Small intestine (tissue), 16 donors: ENCODE measurements at places on chromosomes 16 and 17. TPM values are rescaled to one million over a fixed set of nuclear protein-coding genes. Genes with fewer than 3 reads are reported as not detected.

DNA sequence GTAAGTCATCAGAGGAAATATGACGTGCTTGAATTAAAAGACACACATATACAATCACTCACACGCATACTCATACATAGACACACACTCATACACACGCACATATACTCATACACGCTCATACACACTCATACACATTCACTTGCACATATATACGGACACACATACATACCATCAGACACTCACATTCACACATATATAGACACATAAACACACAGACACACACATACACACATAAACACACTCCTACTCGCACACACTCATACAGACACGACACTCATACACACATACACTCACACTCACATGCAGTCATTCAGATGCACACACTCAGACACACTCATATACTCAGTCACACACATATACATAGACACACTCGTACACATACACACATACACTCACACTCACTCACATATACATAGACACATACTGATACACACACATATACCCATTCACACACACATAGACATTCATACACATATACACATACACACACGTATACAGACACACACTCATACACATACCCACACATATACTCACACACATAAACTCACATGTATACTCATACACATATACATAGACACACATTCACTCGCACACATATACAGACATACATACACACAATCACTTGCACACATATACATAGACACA lies 24.9 kb upstream of the NUDT16L1 start:
- no peaks in the 10 kb centered on the region for H3K27me3 ChIP-seq
- H3K4me3 ChIP-seq: no peak overlapping the region
- no peak for DNase-seq
- peaks cover 11% of the 10 kb centered on the region for H3K36me3 ChIP-seq
- peaks cover 12% of the 10 kb centered on the region for H3K4me1 ChIP-seq

- peak overlapping the region; percentile 20 for H3K27ac ChIP-seq
- H3K4me1 ChIP-seq: no peaks in the 10 kb centered on the region
- DNase-seq: peak; percentile 42
- H3K27me3 ChIP-seq: no peaks in the 10 kb centered on the region
- no peaks in the 10 kb centered on the region for H3K36me3 ChIP-seq
Measured at GRCh38 chr17:68909066-68909465, 46.1 kb downstream of the ABCA8 start.

- H3K27me3 ChIP-seq: no peaks in the 10 kb centered on the region
- peak; percentile 53 for DNase-seq
- no peak overlapping the region for H3K4me3 ChIP-seq
- peak overlapping the region; percentile 89 for H3K27ac ChIP-seq
- peaks cover 8% of the 10 kb centered on the region for H3K4me1 ChIP-seq
Measured at GRCh38 chr17:17570140-17570797, 21.2 kb downstream of the PEMT start.

- peak; percentile 48 for DNase-seq
- H3K4me1 ChIP-seq: peaks cover 29% of the 10 kb centered on the region
- peak overlapping the region; percentile 100 for H3K4me3 ChIP-seq
- H3K36me3 ChIP-seq: peaks cover 16% of the 10 kb centered on the region
- H3K27ac ChIP-seq: peak overlapping the region; percentile 97
Measured at GRCh38 chr17:42386777-42387657, 1.2 kb downstream of the STAT3 start.

- no peaks in the 10 kb centered on the region for H3K4me1 ChIP-seq
- H3K4me3 ChIP-seq: no peak overlapping the region
- no peak overlapping the region for H3K27ac ChIP-seq
- peaks cover 4% of the 10 kb centered on the region for H3K27me3 ChIP-seq
Measured at GRCh38 chr17:13024526-13025257, 6.9 kb upstream of the ELAC2 start.

- DNase-seq: peak; percentile 74
- peak overlapping the region; percentile 85 for H3K4me3 ChIP-seq
- no peaks in the 10 kb centered on the region for H3K36me3 ChIP-seq
- H3K27me3 ChIP-seq: no peaks in the 10 kb centered on the region
Measured at GRCh38 chr17:18039535-18040260, 490 bp downstream of the GID4 start.

The CES3 gene
- 14.6 TPM for polyA plus RNA-seq

The PLD2 gene
- polyA plus RNA-seq: 12.0 TPM

DNA sequence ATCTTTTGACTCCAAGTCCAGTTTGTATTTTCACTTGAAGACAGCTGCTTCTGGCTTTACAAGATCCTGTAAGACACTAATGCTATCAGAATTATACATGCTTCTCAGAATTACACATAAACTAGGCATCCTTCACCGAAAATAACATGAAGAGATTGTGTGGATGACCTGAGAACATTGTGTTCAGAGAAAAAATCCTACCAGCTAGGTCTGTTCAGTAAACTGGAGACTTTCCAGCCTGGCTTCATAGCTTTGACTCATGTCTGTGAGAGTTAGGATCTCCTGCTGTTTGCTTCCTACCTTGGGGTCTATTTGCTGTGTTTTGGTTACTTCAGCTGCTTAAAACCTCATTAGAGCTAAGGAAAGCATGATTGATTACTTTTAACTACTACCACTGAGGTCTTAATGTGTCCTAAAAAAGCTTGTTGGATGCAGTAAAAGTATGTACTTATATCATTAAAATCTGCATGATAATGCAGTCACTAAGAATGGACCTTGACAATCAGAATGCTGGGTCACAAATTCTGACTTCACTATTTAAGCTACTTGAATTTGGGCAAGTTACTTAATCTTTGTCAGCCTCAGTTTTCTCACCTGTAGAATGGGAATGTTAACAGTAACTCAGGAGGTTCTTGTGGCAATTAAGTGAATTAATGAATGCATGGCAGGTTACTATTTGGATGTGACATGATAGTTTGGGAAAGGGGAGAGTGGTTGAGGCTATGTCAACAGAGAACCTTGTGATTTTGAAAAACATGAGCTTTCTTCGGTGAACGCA lies 8.0 kb upstream of the MYH13 start:
- H3K27me3 ChIP-seq: no peaks in the 10 kb centered on the region
- no peak for DNase-seq
- no peaks in the 10 kb centered on the region for H3K36me3 ChIP-seq
- H3K27ac ChIP-seq: no peak overlapping the region
- H3K4me3 ChIP-seq: no peak overlapping the region
- no peaks in the 10 kb centered on the region for H3K4me1 ChIP-seq

The AOC2 gene
- polyA plus RNA-seq: 1.3 TPM

- no peaks in the 10 kb centered on the region for H3K27me3 ChIP-seq
- no peaks in the 10 kb centered on the region for H3K4me1 ChIP-seq
- no peak overlapping the region for H3K4me3 ChIP-seq
- H3K27ac ChIP-seq: no peak overlapping the region
- DNase-seq: peak; percentile 53
- H3K36me3 ChIP-seq: no peaks in the 10 kb centered on the region
Measured at GRCh38 chr16:3503523-3503922, 2.7 kb downstream of the CLUAP1 start.

The CDRT15 gene
- polyA plus RNA-seq: 0.40 TPM

- peak within 1 kb of the TSS; percentile 99 for H3K27ac ChIP-seq
- no peaks in the 10 kb centered on the region for H3K4me1 ChIP-seq
- peak; percentile 96 for DNase-seq
- H3K36me3 ChIP-seq: no peaks in the 10 kb centered on the region
- peak within 1 kb of the TSS; percentile 52 for H3K4me3 ChIP-seq
Measured at GRCh38 chr17:29568331-29569244, at the start of gene TP53I13. TP53I13 (plus strand) TSS chr17:29568701; CDS start chr17:29568759, 58 bp downstream.
